ENCODE measurements at places on chromosomes 16 and 17.
A peak's percentile ranks its signal among the peaks of the same experiment; 100 is the strongest.

DNA sequence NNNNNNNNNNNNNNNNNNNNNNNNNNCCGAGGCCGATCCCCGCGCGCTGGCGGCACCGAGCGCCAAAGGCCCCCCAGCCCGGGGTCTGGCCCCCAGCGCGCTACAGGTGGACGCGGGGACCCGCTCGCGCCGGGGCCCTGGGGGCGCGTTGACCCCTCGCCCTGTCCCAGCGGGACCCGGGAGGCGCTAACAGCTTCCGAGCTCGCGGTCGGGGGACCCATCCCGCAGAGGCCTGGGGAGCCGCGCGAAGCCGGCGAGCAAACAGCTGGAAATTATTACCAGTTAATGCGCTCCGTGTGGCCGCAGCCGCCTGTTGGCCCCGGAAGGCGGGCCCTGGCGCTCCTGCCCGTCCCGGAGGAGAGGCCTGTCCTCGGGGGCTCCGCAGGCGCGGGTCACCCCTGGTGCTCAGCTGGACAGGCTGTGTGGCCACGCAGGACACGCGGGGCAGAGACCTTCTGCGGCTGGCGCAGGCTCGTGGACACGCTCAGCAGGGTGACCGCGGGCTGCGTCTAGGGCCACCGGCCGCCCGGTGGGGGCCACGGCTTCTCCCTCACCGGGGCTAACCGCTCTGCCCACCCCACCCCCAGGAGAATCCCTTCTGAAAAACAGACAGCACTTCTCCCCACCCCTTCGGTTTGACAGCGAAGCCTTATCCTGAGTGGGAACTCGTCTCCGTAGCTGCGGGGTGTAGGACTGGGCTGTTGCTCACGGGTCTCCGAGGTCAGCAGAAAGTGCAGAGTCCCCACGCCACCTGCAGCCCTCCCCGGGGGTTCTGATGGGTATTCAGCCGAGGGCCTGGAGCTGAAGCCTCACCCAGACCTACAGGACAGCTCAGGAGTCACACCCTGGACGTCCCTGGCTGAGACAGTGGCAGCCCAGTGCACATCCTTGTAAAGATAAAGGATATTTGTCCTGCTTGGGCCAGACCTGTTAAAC, 138.7 kb upstream of the RPH3AL start:
- peak; percentile 50 for DNase-seq

- DNase-seq, result no peak
Observed at GRCh38 chr16:53664724-53665345, 38.8 kb downstream of the RPGRIP1L start.

DNA sequence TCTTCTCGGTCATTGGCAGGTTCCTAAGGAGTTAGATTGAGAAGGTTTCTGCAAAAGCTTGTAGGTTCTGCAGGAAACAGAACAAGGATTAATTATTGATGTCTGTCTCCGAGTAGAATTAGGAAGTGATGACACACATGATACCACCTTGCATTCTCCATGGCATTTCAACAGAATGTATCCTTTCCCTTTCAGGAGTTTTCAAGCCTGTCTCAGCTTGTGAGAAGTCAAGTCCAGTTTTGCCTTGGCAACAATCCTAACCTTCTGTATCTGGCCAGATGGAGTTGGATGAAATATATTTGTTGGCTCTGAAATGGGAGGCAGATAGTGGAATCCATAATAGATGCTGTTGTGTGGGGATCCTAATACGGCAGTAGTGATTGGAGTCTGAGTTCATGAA, 235.5 kb downstream of the SHISA9 start:
- DNase-seq, result no peak

DNA sequence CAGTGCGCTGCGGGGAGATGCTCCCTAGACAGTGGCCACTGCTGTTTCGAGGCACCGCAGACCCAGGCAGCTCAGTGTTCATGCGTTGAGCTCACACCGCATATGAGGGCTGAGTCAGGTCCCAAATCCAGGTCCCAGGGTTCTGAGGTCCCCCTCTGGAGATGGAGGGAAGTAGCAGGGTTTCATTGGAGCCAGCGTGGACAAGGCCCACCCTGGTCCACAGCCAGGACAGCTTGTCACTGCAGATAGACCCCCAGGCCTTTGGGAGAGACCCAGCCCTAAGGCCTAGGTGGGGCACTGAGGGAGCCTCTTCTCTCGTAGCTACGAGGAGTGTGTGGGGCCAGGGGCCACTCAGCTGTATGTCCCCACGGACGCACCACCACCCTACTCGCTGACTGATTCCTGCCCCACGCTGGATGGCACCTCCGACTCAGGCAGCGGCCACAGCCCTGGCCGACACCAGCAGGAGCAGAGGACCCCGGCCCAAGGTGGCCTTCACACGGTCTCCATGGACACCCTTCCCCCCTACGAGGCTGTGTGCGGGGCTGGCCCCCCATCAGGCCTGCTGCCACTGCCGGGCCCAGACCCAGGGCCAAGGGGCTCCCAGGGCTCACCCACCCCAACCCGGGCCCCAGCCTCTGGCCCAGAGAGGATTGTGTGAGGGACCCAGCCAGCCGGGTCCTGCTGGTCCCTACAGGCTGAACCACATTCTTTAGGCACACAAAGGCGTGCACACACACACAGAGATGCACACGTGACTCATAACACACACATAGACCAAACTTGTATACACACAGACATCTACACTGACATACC, 53.4 kb downstream of the BEAN1 start:
- no peak for DNase-seq

GRCh38 chr17:40068129-40068581, 5.4 kb downstream of the THRA start:
- DNase-seq, result no peak

GRCh38 chr17:50130559-50131305, 772 bp upstream of the SAMD14 start:
- no peak for DNase-seq

DNA sequence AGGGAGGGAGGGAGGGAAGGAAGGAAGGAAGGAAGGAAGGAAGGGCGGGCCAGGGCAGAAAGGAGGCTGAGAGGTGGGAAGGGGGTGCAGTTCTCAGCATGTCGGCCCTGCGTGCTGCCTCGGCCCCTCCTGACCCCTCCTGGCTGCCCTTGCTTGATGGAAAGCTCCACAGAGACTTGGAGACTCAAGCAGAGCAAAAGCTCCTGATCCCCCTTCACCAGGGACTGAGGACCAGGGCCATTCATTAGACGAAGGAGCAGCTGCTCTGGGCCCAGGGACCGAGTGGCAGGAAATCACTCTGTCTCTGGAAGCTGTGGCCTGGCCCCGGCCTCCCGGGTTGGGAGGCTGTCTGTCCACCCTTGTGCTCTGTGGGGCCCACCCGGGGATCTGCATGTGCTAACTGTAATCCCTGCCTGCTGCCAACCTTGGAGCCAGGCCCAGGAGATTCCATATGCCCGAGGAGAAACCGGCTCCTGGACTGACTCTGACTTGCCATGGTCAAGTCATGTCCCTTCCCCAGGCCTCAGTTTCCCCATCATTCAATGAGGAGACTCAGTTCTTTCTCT, 27.4 kb upstream of the C1QL1 start:
- DNase-seq, result no peak

GRCh38 chr17:46180892-46181274, 12.3 kb downstream of the KANSL1 start:
- DNase-seq, result no peak

- DNase-seq, result no peak
Observed at GRCh38 chr17:43135454-43135819, 10.3 kb upstream of the BRCA1 start.

GRCh38 chr17:69357701-69358100, 30.8 kb upstream of the ABCA5 start:
- no peak for DNase-seq

DNA sequence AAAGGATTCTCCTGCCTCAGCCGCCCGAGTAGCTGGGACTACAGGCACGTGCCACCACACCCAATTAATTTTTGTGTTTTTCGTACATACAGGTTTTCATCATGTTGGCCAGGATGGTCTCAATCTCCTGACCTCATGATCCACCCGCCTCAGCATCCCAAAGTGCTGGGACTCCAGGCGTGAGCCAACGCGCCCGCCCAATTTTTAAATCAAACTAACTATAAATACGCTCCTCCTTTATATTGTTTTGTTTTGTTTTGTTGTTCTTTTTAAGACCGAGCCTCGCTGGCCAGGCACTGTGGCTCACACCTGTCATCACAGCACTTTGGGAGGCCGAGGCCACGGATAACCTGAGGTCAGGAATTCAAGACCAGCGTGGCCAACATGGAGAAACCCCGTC, 1.9 kb upstream of the UTP6 start:
- DNase-seq, result no peak

- no peak for DNase-seq
Observed at GRCh38 chr17:1883536-1883935, 53.7 kb downstream of the RPA1 start.

DNA sequence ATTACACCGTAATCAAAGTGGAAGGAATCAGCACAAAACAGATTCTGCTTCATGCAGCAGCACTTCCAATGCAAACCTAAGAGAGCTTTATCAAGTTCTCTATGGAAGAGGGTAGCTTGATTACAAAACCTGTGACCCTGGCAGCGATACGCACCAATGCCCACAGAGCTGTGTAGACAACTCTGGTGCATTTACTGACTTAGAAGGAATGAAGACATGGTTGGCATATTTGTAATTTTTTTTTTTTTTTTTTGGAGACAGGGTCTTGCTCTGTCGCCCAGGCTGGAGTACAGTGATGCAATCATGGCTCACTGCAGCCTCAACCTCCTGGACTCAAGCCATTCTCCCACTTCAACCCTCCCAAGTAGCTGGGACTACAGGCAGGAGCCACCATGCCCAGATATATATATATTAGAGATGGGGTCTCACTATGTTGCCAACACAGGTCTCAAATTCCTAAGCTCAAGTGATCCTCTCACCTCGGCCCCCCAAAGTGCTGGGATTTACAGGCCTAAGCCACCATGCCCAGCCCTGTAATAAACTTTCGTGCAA, 49.4 kb downstream of the XPO6 start:
- DNase-seq, result no peak

GRCh38 chr17:73984941-73985340, 218.5 kb upstream of the RPL38 start:
- no peak for DNase-seq

GRCh38 chr17:61766520-61766919, 96.8 kb downstream of the BRIP1 start:
- DNase-seq, result no peak

GRCh38 chr16:4768549-4769305, 1.8 kb upstream of the ZNF500 start:
- peak; percentile 94 for DNase-seq

DNA sequence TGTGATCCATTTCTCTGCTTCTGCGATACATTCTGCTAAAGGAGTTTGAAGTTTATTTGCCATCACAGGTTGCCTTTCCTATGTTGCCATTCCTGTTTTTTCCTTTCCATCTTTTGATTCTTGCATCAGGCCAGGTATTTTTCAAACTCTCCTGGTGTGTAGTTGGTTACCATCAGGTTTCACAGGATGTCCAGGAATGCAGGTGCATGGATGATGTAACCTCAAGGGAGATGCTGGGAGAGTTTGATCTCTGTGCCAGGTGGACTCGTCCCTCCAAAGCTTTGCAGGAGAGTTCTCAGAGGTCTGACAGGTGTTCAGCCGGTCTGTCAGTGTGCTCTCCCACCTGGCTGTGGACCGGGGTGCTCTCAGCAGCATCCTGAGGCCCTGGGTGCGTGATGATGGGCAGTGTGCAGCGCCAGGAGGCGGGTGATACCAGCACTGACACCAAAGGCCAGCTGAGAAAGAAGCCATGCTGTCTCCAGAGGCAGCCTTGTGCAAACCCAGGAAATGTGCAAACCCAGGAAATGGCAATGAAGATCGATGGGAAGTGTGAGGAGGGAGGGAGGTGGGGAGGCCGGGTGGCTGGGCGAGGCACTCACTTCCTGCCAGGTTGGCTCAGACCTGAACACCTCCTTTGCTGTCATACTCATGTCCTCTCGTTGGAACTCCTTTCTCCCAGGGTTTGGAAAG, 1.7 kb downstream of the ATP2C2 start:
- DNase-seq, result no peak

- DNase-seq, result no peak
Observed at GRCh38 chr16:67180166-67180565, 3.6 kb downstream of the MATCAP1 start.

DNA sequence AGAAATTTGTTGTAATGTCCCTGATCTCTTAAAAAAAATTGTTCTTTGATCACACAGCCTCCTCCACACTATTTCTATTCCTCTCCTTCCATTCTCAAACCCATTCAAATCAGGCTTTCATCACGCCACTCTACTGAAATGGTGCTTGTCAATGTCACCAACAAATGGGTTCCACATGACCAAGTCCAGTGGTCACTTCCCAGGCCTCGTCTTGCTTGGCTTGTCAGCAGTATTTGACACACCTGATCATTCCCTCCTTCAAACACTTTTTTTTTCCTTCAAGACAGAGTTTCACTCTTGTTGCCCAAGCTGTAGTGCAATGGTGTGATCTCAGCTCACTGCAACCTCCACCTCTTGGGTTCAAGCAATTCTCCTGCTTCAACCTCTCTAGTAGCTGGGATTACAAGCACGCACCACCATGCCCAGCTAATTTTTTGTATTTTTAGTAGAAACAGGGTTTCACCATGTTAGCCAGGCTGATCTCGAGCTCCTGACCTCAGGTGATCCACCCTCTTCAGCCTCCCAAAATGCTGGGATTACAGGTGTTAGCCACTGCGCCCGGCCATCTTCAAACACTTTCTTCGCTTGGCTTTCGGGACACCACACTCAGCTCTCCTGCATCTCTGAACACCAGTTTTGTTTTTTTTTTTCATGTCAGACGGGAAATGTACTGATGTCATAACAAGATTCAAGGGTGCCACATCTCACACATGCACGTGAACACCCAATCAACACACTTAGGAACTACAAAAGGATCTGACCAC, 18.3 kb downstream of the NQO1 start:
- no peak for DNase-seq

DNA sequence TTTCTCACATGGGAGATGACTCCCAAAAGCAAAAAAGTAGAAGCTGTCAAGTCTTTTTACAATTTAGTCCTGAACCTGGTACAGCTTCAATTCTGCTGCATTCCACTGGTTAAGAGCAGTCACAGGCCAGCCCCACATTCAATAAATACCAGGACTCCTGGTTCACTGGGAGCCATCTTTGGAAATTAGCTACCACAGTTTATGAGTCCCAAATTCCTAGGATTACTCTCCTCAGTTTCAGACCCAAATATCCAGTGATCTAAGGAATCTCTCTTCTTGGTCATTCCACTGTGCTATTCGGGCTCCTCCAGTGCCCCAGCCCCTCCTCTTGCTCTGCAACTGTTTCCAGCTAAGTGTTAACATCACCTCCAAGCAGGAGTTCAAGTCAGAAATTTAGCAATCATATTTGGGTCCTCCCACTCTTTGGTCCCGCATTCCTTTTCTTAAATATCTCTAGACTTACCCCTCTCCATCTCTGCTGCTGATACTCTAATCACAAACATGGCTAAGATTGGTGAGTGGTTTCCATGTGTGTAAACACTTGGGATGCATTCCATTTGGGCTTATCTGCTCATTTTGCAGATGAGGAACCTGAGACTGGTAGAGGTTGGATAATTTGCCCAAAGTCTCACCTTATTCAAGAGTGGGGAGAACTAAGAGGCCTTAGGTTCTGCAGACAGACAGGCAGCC, 9.6 kb upstream of the WIPF2 start:
- DNase-seq, result no peak
